Activated CD4-positive, alpha-beta T cell treated with anti-CD3 and anti-CD28 coated beads for 36 hours (primary cell): ENCODE measurements at places on chromosomes 1 and 21. TPM values are rescaled to one million over a fixed set of nuclear protein-coding genes. Genes with fewer than 3 reads are reported as not detected.
A peak's percentile ranks its signal among the peaks of the same experiment; 100 is the strongest.

Gene GPR161
- total RNA-seq, result 0.59 TPM

Gene GBP1
- total RNA-seq, result 79.9 TPM

Gene ERVH48-1
- 0.91 TPM for total RNA-seq

Gene PER3
- total RNA-seq, result 2.5 TPM

Gene MYBPH
- total RNA-seq, result not detected

Gene SAMD13
- 1.0 TPM for total RNA-seq

Gene CLCA2
- total RNA-seq, result not detected

Gene SPATA6
- 3.3 TPM for total RNA-seq

Gene XKR8
- total RNA-seq, result 4.2 TPM

Gene CREB3L4
- total RNA-seq, result 9.1 TPM

Gene AADACL4
- not detected for total RNA-seq

GRCh38 chr1:78068681-78069283, 23.0 kb downstream of the GIPC2 start:
- DNase-seq, result no peak

GRCh38 chr1:151325646-151326429, 1.4 kb downstream of the PI4KB start:
- DNase-seq, result no peak

DNA sequence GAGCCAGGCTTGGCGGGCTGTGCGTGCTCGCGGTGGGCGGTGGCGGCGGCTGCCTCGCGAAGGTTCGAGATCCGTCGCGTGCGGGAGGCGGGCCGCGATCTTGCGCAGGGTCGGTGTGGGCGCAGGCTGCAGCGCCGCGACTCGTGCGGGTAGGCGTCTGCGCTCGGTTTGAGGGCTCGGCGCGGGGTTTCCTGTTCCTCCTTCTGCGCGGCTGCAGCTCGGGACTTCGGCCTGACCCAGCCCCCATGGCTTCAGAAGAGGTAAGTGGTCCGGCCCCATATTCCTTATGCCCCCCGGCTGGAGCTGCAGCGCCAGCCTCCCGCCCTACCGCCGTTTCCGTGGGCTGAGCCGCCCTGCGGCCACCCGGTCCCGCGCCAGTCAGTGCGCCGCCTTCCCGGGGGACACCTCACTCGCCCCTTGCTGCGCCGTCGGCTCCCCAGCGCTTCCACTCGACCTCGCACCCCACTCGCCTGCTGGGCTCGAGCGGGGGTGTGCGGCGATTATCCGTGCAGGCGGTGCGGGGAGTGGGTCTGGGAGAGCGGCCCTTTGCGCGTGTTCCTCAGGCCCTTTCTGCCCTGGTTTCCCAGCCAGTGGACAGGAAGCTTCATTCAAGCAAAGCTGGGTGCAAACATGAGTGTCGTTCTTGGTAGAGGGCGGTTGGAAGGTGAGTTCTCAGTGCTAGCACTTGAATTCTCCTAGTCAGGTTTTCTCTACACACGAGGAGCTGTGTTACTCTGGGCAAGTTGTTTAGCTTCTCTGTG, at the start of gene CACYBP:
Gene CACYBP (plus strand): TSS at position 12 of the 761 bp plus-strand sequence. CDS start 234 bp downstream, at position 246.
- peak; percentile 55 for DNase-seq

- DNase-seq, result no peak
Observed at GRCh38 chr1:244952280-244952933, 88.1 kb upstream of the HNRNPU start.

DNA sequence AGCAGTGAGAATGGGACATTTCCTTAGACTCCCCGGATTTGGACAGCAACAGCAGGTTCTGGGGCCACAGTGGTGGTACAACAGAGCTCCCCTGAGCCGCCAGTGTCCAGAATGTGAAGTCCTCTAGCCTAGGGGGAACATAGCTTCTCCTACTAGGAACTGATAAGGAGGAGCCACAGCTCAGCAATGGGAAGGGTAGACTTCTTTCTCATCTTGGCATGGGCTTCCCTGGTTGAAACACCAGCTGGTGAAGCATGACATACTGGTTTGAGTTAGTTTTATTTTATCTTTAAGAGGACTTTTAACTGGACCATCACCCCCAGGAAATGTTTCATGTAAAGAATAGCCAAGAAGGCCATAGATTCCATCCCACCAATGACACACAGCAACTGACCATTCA, 68.4 kb downstream of the KCNJ15 start:
- DNase-seq, result no peak

DNA sequence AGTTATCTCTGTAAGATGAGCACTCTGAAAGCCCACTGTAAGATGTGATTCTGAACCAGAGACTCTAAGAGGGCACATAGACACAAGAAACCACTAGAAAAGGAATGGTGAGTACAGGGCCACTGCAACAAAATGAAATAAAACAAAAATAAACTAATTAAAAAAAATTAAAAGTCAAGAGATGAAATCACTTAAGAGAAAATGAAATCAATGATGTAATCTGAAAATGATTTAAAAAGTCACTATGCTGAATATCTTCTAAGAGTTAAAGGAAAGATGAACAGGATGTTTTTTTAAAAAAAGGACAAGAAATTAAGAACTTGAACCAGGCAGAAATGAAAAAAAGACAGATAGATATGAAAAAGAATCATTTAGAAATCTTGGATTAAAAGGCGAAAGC, 110.6 kb upstream of the OLIG2 start:
- DNase-seq, result no peak

DNA sequence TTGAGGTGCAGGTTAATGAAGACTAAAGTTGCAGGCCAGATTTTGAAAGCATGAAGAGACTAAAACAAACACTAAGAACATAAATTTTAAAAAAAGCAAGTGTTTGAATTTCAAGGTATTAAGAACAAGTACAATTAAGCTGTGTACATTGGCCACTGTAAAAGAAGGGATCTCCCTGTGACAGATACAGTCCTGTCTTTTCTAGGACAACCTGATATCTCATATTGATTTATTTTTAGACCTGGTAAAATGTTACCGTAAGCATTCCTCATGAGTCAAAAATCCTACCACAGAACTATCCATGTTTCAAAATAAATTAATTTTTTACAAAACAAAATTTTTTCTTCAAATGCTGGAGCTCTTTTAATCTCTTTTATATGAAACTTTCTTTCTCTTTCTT, 39.4 kb downstream of the SLC22A15 start:
- no peak for DNase-seq

- DNase-seq, result no peak
Observed at GRCh38 chr1:215617979-215618378, 50.9 kb downstream of the KCTD3 start.

GRCh38 chr1:65206836-65207235, 58.8 kb downstream of the AK4 start:
- DNase-seq, result no peak

GRCh38 chr1:21547876-21548275, 38.7 kb downstream of the ALPL start:
- DNase-seq, result no peak

- peak; percentile 94 for DNase-seq
Observed at GRCh38 chr1:22039594-22040285, 12.8 kb upstream of the CDC42 start.

DNA sequence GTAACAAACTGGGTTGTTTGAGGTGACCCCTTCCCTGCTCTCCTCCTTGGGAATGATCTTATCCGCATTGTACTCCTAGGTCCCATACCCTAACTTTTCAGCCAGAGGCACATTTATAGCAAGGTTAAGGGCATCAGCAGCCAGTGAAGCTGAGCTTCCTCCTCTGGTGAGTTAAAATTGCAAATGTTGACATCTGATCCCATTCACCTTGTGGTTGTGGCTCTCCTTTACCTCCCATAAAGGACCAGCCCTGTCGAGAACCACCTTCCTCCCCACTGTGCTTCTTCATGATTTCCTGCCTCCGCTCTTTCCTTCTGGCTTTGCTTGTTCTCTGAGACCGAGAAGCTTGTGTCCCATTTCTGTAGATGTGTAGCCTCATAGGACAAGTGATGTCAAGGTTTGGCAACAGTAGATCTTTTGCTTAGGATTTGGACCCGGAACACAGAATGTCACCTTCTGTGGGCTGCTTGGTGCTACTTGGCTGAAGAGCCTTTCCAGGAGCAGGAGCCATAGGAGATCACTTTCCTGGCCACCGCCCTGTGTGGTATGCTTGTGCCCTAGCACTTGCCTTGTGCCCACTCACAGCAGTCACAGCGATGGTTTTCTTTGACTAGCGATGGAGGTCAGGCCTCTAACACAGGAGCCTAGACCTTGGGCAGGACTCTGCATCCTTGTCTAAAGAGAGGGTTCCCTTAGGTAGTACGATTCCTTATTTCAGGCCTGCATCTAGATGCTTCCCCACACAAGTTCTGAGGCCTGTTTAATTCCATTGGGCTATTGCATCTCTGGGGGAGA, 18.8 kb downstream of the SZRD1 start:
- no peak for DNase-seq

GRCh38 chr1:192889082-192889481, 80.2 kb downstream of the RGS2 start:
- no peak for DNase-seq

- DNase-seq, result no peak
Observed at GRCh38 chr1:81660286-81660685, 140.4 kb upstream of the ADGRL2 start.

DNA sequence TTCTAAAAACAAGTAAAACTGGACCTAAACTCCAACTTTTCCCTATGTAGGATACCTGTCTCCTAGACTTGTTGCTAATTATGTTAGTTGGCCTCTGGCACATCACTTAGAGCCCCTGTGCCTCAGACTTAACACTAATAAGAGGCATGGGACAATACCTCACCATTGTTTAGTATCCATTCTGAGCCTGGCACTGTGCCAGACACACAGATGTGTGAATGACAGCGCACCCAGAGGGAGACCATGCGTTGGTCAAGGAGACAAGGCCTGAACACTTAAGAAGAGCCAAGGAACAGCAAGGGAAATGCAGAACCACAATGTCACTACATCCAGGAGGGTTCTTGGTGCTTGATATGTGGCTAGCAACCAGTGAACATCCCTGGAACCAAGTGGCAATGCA, 189.1 kb downstream of the FGGY start:
- peak; percentile 8 for DNase-seq

DNA sequence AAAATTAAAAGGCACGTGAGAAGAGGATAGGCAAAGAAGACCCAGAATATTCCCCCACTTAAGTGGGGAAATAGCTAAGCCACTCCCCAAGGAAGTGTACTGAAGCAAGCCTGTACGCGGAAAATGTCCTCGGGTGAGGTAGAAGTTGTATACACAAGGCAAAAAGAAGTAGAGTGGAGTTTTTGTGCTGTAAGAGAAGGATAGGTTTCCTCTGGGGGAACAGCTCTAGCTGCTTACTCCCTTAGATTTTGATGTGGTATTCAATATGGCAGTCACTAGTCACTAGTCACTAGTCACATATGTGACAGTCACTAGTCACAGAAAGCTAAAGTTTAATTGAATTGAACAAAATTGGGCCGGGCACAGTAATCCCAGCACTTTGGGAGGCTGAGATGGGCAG, 7.6 kb downstream of the TXNIP start:
- no peak for DNase-seq

DNA sequence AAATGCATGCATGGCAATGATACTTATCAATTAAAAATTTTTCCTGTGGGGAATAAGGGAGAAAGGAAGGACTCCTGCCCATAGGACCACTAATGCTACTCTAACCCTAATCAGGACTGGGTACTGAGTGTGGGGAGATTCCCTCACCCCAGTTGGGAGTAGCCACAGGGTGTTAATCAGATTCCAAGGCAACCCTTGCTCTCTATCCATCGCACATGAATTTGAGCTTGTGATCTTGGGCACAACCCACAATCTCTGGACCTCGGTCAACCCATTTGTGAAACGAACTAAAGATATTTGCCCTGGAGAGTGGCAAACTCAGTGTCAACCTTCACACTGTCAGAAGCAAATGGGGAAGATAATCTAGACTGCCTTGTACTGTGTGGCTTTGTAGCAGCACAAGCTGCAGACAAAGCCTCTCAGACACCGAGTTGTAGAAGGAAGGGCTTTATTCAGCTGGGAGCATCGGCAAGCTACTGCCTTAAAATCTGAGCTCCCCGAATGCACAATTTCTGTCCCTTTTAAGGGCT, 69.5 kb downstream of the SERINC2 start:
- no peak for DNase-seq

- no peak for DNase-seq
Observed at GRCh38 chr1:116496898-116497297, 73.9 kb downstream of the CD58 start.

GRCh38 chr21:14116080-14116481, 94.7 kb downstream of the LIPI start:
- DNase-seq, result no peak

DNA sequence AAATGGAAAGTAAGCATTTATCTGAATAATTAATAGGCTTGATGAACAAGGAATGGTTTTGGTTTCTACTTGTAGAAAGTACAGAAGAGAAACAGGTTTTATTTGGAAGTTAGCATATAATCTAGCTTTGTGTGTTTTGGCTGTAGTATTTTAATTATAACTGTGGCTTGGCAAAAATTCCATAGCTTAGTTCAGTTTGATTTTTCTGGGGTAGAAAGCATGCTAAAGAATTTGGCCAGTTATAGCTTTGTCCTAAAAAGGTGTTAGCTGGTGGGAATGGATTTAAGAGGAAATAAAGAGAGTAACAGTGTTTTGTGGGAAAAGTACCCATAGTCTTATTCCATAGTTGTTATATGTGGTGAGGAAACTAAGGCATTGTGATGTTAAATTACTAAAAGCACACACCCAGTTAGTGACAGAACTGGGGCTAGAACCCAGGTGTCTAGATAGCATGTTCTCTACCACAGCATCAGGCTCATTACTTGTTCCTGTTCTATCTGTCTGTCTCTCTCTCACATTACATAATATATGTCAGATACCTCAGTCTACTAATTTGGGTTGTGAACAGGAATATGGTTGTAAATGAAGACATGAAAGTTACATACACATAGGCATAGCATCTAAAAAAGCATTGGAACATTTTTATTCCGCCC, 55.0 kb downstream of the MPZL1 start:
- no peak for DNase-seq

GRCh38 chr1:235108185-235108593, 20.4 kb downstream of the TOMM20 start:
- DNase-seq, result no peak

GRCh38 chr1:243496187-243496646, 240.4 kb downstream of the SDCCAG8 start:
- DNase-seq, result no peak

DNA sequence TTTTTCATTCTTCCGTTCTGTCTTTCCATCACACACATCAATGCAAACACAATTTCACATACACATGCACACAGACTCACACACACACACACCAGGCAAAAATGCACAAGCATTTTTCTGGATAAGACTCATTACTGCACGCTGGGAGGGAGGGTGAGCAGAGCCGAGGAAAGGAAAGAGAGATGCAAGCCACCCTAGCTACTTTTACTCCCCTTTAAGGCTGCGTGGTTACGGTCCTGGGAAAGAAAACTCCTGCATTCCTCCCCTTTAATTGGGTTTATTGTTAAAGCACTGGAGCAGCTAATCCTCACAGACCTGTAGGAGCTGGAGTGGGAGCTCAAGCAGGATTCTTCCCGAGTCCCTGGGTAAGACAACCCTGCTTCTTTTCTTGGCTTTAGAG, at the start of gene CAMK1G:
Gene CAMK1G (plus strand): TSS at position 307 of the 400 bp plus-strand sequence. CDS start 11,270 bp downstream, outside the sequence.
- no peak for DNase-seq

DNA sequence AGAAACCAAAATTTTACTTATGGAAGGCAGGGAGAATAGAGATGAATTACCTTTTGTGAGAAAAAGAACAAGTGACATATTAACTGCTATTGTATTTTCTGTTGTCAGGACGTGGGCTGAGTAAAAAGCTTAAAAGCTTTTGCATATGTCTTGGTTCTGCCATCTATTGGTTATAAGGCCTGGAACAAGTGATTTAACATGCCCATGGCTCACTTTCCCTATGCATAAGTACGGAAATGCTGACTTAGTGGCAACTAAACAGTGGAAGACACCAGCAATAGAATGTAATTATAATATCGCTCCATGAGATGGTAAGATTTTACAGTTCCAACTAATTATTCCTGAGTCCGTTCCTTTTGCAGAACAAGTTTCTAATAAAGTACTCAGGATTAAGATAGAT, 6.7 kb upstream of the CTSS start:
- no peak for DNase-seq
